GM12865 (cell line): ENCODE measurements at places on chromosomes 3 and 15.

GRCh38 chr15:77031376-77032050 is 36.6 kb downstream of the PSTPIP1 start:
- DNase-seq, result peak; percentile 68

- no peak for DNase-seq
These were observed 151.6 kb downstream of the RSRC1 start for GRCh38 chr3:158261371-158261991.

GRCh38 chr3:190767851-190768250 is 94.6 kb downstream of the GMNC start:
- DNase-seq, result no peak

DNA sequence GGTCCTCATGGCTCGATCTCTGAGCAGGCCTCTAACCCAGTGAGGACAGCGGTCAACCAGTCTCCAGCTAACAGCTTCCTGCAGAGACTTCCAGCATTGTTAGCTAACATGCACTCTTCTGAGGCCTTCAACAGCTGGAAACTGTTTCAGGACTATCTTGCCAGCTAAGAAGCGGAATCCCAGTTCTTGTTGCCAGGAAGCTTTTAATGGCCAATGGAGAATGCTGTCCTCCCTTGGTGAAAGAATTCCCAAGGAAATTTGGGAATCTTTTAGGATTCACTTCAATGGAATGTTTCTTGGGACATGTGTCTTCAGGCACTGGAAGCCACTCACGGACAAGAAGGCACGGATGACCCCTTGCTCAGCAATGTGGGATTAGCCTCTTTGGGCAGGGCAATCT is 91.7 kb downstream of the CEMIP start:
- DNase-seq, result no peak

- DNase-seq, result no peak
These were observed 78.3 kb upstream of the ATP11B start for GRCh38 chr3:182715006-182715405.

GRCh38 chr15:64552281-64552948 is 92.0 kb downstream of the ZNF609 start:
- peak; percentile 40 for DNase-seq

DNA sequence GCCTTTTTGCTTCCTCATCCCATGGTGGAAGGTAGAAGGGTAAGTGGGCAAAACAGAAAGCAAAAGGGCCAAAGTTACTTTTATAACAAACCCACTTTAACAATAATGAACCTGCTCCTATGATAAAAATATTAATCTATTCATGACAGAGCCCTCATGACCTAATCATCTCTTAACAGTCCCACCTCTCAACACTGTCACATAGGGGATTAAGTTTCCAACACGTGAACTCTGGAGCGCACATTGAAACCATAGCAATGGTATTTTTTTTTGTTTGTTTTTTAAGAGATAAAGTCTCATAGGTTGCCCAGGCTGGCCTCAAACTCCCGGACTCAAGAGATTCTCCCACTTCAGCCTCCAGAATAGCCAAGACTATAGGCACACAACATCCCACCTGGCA is 30.7 kb downstream of the KATNBL1 start:
- DNase-seq, result no peak

DNA sequence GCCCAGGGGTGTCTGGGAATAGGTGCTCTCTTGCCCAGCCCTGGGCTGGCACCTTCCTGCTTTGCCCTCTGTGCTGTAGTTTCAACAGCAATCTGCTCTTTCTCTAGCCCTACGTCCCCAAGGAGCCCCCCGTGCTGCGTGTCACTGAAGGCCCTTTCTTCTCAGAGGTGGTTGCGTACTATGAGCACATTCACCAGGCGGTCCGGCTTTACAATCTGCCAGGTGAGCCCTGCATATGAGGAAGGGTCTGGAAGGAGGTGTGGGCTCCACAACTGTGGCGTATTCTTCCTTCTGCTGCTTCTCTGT is 9.6 kb downstream of the MAN2A2 start:
- no peak for DNase-seq

DNA sequence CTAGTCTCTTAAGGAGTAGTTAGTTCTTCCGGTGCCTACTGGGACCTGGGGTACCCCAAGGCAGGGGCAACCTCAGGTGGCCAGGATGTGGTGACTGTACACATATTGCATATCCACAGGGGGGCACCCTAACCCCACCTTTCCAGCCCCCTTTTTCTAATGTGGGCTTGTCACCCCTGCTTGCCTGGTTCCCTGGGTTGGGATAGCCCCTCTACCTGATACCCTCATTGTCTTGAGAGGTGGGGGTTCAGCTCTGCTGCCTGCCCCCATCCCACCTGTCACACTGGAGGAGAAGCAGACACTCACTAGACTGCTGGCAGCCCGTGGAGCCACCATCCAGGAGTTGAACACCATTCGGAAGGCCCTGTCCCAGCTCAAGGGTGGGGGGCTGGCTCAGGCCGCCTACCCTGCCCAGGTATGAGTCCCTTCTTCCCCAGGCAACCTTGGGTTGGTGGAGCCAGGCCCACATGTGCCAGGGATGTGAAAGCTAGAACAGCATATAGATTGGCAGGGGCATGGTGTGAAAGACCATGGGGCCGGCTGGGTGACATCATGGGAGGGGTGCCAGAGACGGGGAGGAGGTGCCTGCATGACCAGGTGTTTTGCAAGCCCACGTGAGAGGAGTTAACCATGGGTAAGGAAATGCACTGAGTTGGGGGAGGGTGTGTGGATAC is 4.0 kb downstream of the GLYCTK start:
- peak; percentile 57 for DNase-seq

GRCh38 chr3:190537146-190537545 is 23.3 kb downstream of the IL1RAP start:
- DNase-seq, result no peak

DNA sequence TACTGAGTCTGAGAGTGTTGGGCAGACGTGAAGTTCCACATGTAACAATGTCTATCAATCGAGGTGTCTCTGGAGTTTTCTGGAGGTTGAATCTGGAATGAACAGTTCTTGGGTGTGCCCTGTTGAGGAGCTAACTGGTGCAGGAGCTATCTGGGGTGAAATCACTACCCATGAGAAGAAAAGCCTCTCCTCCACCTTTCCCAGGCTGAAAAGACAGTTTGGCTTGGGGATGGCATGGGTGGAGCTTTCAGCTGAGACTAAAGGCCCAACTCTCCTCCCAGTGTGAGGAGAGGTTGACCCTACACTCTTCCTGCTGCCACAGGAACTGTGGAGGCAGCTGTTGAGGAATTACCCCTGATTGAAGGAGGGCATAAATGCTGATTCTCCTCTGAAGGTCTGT is 54.4 kb upstream of the LRRFIP2 start:
- no peak for DNase-seq

- no peak for DNase-seq
These were observed 22.9 kb upstream of the HRH1 start for GRCh38 chr3:11131371-11131770.

DNA sequence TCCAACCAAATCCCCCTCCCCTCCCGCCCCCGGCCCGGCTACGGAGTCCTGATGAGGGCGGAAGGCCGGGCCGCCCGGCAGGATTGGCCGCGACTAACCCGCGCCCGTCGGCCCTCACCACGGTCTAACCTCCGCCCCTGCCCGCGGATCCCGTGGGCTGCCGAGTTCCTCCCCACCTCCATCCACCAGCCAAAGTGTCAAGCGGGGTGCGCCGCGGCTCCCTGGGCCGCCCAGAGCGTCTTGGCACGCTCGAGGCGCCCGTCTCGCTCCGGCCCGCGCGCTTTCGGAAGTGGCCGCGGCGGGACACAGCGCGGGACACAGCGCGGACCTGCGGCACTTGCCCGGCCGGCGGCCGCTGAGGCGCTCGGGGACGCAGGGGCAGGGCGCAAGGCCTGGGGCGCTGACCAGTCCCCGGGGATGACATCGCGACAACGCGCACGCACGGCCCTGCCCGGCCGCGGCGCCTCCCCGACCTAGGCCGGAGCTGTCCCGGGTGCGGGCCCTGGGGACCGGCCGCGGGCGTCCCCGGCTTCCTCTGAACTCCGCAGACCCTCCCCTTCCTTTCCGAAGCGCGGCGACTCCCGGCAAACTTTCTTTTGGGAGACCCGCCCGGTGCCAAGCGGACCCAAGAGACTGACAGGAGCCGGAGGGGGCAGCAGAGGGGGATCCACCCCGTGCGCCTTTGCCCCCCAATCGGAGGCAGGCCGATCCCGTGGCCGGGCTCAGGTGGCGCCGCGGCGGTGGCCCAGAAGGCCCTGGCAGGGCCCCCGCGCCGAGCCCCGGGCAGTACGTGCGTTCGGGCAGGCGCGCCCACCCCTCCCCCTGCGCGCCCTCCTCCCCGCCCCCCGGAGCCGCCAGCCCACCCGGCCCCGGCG is 112.8 kb upstream of the ICE2 start:
- DNase-seq, result peak; percentile 56

DNA sequence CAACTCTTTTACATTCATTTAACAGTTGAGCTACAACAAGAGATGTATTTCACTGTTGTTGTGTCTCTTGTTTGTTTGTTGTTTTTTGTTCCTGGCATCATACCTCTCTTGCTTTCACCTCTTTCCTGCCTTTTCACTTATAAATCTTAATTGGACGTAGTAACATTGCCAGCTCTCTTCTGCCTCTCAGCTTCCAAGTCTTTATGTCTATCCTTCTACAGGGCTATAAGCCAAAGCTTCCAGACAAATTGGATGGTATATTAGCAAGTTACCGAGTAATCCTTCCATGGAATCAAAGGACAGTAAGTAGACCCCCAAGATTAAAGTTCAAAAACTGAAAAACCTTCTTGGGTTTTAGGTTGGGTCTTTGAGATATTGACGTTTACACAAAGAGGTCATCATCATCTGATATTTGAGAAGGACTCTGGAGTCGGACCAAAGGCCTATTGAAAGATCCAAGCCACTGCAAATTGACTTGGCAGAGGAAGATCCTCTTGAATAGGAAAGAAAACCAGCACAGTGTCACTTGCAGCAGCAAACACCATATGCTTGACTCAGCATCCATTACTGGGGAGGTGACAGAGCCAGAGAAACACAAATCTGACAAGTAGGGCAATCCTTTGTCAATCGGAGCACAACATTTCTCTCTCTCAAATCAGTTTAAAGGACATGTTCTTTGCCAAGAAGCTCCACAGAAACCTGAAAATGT is 648.5 kb upstream of the NR2F2 start:
- no peak for DNase-seq

GRCh38 chr3:109851854-109852253 is 514.5 kb upstream of the DPPA4 start:
- DNase-seq, result no peak

- no peak for DNase-seq
These were observed 217.6 kb downstream of the TPRG1 start for GRCh38 chr3:189389346-189389745.

GRCh38 chr3:11613319-11613718 is 30.4 kb downstream of the VGLL4 start:
- no peak for DNase-seq
